Activated CD4-positive, alpha-beta T cell treated with anti-CD3 and anti-CD28 coated beads for 1 hour (primary cell): ENCODE measurements at places on chromosomes 12 and 14.
A peak's percentile ranks its signal among the peaks of the same experiment; 100 is the strongest.

- DNase-seq = no peak
Measured at GRCh38 chr12:51295651-51296050, 25.4 kb upstream of the SMAGP start.

DNA sequence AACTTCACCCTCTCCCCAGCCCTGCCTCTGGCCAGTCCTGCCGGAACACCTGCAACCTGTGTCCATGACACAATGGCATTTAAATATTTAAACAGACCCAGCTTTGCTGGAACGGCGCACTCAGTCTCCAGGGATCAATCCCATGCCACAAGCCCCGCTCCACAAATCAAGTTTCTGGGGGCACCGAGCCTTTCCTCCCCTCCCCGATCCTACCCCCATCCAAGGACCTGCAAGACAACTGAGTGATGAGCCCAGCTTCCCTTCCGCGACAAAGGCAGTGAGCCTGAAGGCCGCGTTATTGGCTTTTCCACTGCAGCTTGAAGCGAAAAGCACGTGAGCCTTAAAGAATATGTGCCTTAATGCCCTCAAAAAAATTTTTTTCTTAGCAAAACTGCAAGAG, 185.7 kb downstream of the DPF3 start:
- no peak for DNase-seq

GRCh38 chr14:89108608-89109007, 284.2 kb downstream of the TTC8 start:
- no peak for DNase-seq

- DNase-seq = no peak
Measured at GRCh38 chr12:13843841-13844240, 137.6 kb downstream of the GRIN2B start.

GRCh38 chr12:5582018-5582417, 150.1 kb downstream of the NTF3 start:
- DNase-seq = no peak

DNA sequence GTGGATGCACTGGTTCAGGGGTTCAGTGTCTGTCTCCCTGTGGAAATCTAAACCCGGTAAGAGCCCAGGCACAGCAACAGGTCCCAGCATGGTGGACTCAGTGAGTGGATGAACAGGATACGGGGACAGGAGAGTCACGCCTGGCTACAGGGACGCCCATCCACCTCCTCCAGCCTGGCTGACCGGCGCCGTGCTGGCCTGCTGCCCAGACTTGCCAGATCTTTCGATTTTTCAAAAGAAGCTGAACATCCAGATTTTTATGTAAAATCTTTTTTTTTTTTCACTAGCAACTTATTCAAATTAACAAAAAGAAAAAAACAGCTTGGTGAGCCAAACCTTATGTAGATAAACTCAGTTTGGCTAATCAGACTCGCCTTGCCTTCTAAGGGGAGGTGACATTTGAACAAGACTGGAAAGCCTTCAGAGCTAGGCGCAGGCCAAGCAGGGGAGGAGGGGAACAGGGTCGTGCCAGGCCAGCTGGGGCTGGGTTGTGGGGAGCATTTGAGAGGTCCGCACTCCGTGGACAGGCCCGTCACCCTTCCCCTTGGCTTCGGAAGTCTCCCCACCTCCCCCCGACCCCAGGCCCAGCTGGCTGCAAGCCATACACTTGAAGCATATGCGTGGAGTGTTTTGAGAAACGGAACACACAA, 87.8 kb upstream of the NCOR2 start:
- no peak for DNase-seq

DNA sequence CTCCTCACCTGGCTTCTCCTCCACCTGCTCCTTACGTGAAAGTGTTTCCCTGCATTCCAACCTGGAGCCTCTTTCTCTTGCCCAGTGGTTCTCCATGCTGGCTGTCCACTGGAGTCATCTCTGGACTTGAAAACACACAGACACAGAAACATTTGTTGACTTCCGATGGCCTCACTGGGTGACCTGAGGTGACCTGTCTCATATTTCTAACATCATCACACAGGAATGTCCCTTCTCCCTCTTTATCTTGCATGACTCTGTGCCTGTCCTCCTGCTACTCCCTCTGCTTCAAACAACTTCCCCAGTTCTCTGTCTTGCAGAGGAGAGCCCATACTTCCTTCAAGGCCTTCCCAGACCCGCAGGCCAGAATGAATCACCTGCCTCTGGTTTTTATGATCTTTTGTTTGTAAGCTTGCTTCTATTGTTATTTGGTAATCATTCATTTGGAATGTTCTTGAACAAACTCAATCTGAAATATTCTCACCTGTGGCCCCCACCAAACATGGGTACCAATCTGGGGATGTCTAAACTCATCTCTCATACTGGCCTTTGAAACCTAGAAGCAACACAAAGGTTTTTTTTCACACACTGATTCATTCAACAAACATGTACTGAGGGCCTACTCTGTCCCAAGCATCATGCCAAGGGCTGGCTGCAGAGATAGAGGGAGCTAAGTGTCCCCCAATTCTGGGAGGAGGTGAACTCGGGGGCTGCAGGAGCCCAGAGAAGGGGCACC, 9.7 kb upstream of the RIN3 start:
- DNase-seq = no peak

DNA sequence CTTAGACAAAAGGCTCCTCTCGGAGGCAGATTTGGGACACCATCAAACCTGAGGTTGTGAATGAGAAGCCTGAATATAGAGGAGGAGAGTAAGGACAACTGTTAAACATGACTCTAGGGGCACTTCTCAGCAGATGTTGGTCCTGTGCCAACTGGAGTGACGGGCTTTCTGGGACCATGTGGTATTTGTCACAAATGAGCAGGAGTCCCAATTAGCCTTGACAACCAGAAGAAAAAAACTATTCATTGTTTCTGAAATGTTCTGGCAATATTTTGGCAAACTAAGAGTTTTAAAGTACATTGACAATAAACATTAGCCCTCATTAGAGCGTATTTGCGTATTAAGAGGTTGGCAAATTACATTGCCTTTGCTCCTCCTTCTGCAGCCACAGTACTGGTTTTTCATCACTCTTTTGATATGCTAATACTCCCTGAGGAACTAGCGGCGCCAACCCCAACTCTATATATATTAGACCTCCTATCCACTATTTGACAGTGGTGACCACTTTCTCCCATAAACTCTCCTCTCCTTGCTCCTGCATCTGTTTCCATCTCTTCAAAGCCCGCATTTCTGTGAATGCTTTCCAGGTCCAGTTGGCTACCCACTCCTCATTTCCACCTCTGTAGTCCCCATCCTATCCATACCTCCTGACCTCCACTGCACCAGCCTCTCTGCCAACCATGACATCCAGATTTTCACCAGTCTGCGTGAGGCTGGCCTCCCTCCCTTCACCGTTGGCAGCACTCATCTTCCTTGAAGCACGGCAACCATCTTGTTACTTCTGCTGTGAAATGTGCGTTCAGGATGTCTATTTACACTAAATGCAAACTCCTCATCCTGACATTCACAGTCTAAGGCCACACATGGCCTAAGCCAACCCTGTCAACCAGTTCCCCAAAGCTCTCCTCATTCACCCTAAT, 100.7 kb downstream of the ZFC3H1 start:
- no peak for DNase-seq

DNA sequence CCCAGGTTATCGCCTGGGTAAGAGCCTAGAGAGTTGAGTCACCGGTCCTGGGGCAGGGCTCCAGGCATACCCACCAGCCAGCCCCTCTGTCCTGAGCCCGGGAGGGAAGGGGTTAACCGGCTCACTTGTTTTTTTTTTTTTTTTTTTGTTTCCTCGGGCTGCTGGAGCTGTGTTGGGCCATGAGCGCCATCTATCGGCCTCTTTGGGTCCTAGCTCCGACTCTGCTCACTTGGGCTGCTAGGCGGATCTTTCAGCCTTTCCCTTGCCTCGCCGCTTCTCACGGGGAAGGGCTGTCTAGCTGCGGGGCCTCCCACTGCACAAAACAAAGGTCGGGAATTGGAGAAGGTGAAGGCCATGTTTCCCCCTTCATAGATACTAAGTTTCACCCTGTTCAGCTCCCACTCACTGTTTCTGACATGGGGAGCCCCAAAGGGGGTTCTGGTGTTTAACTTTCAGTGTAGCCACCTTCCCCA, 2.8 kb upstream of the SMUG1 start:
- DNase-seq = peak; percentile 61

DNA sequence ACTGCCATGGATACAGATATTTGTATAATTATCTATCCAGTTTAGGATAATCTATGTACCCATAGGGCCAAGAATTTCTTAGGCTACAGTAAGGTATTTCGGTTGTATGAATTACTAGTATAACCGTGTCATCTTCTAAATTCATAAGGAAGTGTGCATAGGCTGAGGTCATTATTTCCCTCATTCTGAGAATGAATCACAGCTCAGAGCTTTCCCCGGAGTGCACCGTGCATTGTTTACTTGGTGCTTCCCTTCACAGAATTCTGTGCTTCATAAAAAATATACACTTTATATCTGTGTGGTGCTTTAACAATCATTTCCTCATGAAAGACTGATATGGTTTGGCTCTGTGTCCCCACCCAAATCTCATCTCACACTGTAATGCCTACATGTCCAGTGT, 514.1 kb downstream of the ETNK1 start:
- no peak for DNase-seq

DNA sequence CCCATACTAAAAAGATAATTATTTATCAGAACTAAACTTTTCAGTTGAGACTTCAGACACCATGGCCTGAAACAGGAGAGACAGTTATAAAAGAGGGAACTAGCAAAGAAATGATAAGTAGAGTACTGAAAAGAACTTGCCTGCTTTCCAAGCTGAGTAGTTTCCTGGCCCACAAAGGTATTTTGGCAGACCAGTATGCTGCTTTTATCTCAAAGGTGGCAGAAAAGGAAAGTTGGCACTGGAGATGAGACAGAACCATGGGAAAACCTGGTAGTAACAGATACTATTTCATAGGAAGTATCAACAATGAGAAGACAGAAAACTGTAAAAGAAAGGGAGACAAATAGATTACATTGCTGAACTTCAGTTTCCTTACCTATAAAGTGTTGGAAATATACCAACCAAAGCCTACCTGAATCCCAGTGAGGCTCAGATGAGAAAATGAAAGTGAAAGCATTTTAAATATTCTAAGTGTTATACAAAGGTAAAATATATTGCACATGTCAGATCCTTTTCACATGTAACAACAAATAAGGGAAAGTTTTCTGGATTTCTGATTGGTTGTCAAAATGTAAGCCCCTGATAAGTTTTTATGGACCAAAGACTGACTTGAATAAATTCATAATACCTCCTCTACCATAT, 155.3 kb upstream of the FSCB start:
- no peak for DNase-seq

- DNase-seq = no peak
Measured at GRCh38 chr12:100576331-100577036, 3.0 kb downstream of the GAS2L3 start.
